ENCODE measurements at places on chromosomes 3 and 15. TPM values are rescaled to one million over a fixed set of nuclear protein-coding genes. Genes with fewer than 3 reads are reported as not detected.

DNA sequence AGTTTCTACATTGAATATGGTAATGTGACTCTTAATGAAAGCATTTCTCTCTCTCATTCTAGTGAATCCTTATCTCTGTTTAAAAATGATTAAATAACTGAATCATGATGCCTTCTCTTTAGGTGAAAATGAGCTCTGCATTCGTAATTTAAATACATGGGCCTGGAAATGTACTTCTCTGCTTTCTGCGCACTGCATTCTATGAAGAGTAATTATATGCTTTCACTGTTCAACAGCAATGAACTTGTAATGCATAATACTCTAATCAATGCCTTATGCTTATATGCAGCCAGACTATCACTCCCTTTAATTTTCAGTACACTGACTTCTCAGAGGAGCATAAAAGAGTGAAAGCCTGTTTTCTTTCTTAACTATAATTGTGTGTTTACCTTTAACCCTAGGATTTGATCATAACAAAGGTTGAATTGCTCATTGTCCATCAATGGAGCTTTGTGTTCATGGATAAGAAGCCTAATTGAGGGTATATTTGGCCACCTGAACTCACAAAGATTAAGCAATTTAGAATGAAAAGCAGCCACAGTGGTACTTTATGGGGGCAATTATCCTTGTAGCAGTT is 330.8 kb upstream of the PDZRN3 start:
- H3K36me3 ChIP-seq: no peaks in the 10 kb centered on the region
- H3K4me1 ChIP-seq: no peaks in the 10 kb centered on the region
- no peak overlapping the region for H3K27ac ChIP-seq
- no peak overlapping the region for H3K4me3 ChIP-seq

DNA sequence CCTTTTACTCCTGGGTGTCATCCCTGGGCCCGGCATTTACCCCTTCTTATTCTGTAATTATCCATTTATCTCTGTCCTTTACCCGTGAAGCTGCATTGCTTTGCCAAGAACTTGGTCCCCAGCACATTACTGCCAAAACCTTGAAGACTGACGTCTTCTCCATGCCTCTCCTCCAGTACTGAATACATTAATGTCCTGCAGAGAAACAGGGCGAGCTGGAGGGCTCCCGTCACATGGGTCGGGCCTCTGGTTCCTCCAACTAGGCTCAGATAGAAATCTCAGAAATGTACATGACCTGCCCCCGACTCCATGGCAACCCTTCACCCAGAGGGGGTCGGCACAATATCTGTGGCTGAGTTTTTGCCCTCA is 445 bp downstream of the EFCAB12 start:
- H3K36me3 ChIP-seq: peaks cover 23% of the 10 kb centered on the region
- no peak overlapping the region for H3K27ac ChIP-seq
- H3K4me3 ChIP-seq: peak overlapping the region; percentile 60

DNA sequence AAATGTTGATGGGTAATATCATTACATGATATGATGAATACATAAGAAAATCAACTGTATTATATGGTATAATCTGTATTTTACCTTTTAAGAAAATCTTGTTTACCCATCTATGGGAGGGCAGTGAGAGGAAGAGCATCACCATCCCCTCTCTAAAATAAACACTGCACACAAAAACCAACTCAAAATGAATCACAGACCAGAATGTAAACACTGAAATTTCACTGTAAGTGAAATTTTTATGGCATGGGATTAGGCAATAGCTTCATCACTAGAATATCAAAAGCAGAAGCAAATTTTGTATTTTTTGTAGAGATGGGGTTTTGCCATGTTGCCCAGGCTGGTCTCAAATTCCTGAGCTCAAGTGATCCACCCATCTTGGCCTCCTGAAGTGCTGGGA is 26.2 kb downstream of the IFT80 start:
- no peak overlapping the region for H3K27ac ChIP-seq
- H3K4me3 ChIP-seq: no peak overlapping the region
- no peak for DNase-seq
- peaks cover 11% of the 10 kb centered on the region for H3K4me1 ChIP-seq
- no peaks in the 10 kb centered on the region for H3K27me3 ChIP-seq
- H3K36me3 ChIP-seq: peaks cover 25% of the 10 kb centered on the region

- H3K4me3 ChIP-seq: no peak overlapping the region
- no peak overlapping the region for H3K27ac ChIP-seq
- peaks cover 2% of the 10 kb centered on the region for H3K27me3 ChIP-seq
- no peaks in the 10 kb centered on the region for H3K4me1 ChIP-seq
- H3K36me3 ChIP-seq: no peaks in the 10 kb centered on the region
Observed at GRCh38 chr3:70933105-70933810, 620.8 kb upstream of the MDFIC2 start.

- no peak overlapping the region for H3K4me3 ChIP-seq
- peaks cover 12% of the 10 kb centered on the region for H3K36me3 ChIP-seq
- no peak for DNase-seq
- H3K27me3 ChIP-seq: no peaks in the 10 kb centered on the region
Observed at GRCh38 chr15:99727330-99727729, 5.9 kb downstream of the LYSMD4 start.

- peak; percentile 30 for DNase-seq
- no peak overlapping the region for H3K4me3 ChIP-seq
- no peaks in the 10 kb centered on the region for H3K27me3 ChIP-seq
- H3K27ac ChIP-seq: no peak overlapping the region
Observed at GRCh38 chr3:13581485-13582365, 32.8 kb downstream of the FBLN2 start.

DNA sequence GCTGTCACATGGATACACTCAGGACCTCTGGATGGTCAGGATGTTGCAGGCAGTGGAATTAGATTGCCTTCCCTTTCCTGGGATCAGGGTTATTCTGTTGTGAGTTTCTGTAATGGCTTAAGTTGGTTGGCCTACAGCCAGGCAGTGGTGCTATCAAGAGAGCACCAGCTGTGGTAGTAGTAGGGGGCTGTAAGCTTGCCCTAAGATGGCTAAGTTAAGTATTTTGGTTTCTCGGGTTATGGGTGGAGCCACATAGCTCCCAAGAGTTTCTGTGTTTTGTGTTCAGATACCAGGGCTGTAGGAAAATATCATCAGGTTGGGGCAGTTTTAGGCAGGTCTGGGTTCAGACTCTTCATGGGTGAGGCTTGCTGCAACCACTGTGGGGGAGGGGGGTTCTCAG is 59.6 kb downstream of the LEKR1 start:
- H3K4me1 ChIP-seq: no peaks in the 10 kb centered on the region
- no peak overlapping the region for H3K4me3 ChIP-seq
- H3K27me3 ChIP-seq: no peaks in the 10 kb centered on the region
- no peak for DNase-seq

Gene ESYT3
- total RNA-seq: not detected

Gene NRG4
- not detected for total RNA-seq
